ENCODE measurements at places on chromosomes 7 and 10.

DNA sequence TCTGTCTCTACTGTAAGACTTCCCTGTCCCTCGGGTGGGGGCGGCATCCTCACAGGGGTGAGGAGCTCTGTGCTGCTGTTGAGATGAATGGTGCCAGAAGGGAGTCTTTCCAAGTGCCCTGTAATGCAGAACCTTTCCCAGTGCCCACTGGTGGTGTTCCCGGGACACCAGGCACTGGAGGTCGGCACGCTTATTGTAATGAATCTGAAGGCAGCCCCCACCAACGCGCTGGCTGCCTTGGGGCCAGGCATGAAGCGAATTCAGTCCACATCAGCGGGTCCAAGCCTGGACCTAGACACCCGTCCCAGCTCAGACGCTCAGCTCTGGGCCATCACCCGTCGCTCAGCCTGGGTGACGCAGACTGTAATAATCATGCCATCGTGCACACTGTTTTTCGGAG lies 592.9 kb downstream of the DNAJB6 start:
- no peak for DNase-seq

- DNase-seq = peak; percentile 86
Measured at GRCh38 chr10:117004227-117005025, 561 bp downstream of the SHTN1 start.

DNA sequence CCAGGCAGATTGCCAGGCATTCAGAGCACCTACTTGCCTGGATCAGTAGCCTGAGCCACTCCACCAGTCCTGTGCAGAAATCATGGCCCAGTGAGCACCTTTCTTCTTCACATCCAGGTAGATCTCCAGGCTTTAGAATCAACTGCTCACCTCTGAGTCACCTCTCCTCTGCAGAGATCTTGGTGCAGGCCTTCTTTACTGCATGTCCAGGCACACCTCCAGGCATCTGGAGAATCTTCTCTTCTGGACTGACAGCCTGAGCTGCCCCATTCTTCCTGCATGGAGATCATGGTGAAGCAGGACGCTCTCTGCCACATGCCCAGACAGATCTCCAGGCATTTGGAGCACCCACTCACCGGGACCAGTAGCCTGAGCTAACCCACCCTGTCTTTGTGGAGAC lies 894.5 kb upstream of the MBL2 start:
- DNase-seq = no peak

GRCh38 chr7:112448891-112449290 lies 1.4 kb upstream of the IFRD1 start:
- DNase-seq = no peak

- DNase-seq = no peak
Measured at GRCh38 chr10:44757551-44758205, 153.5 kb upstream of the TMEM72 start.

GRCh38 chr10:30830315-30831230 lies 201.0 kb upstream of the LYZL2 start:
- DNase-seq = peak; percentile 40

GRCh38 chr7:103577059-103577458 lies 131.1 kb upstream of the SLC26A5 start:
- DNase-seq = no peak

- peak; percentile 24 for DNase-seq
Measured at GRCh38 chr10:84613336-84614021, 285.1 kb downstream of the CCSER2 start.

DNA sequence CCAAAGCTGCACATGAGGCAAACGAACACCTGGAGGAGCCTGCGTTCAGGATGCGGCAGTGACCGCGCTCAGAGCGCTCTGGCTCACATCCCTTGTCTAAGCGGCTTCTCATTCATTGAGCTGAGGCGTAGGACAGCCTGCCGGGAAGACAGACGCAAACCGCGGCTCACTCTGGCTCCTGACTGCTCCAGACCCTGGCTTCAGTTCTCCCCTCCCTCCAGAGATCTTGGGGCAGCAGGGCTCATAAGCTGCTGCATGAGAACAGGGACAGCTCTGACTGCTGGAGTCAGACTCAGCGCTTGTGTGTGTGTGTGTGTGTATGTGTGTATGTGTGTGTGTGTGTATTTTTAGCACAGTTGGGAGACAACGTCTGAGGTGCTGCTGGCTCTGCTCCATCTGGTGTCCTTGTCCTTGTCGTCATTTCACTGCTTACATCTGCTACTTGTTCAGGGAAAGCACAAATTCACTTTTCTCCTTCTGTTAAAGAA lies 15.8 kb upstream of the LYZL2 start:
- peak; percentile 28 for DNase-seq

GRCh38 chr10:110462166-110463095 lies 35.3 kb upstream of the DUSP5 start:
- DNase-seq = no peak
